ENCODE measurements at places on chromosomes 5 and 9.

DNA sequence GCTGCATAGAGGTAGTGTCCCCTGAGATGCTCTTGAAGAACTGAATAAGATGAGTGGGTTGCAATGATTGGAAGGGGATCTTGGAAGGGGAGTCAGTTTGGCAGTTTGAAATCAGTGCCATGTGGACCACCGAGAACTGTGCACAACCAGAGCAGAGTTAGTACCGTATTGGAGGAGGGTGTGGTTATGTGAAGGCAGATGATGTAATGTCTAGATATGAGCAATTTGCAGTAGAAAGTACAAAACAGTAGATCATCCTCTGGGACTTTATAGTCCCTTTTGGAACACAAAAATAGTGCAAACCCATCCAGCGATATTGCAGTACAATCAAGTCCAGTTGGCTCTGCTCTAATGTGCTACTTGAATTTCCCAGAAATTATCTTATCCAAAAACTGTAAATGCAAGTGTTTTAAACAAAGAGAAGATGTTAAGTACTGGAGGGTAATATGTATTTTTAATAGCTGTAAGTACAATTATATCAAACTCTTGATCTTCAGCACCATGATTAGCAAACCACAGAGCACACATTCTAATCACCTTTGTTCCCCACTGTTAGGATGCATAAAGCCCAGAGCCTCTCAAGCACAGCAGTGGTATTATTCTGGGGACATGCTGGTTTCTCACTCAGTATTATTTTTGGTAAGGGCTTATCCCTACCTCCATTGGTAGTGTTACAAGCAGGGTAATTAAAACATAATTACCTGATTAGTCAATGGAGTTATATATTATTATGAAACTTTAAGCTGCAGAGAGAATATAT, 41.5 kb downstream of the MEGF10 start:
- DNase-seq, result no peak

DNA sequence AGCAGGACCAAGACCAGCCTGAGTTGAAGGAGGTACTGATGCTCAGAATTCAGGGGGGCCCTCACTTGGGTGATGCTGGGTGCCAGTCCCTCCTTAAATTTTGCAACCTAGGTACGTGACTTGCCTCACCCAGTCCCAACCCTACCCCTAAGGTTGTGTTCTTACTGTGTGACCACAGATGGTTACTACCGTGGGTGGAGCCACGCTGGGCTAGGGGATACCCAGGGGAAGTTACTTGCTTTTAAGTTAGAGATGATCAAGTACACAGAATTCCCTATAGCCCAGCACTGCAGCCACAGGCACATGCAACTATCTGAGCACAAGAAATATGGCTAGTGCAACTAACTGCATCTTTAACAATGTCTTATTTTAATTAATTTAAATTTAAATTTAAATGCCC, 32.9 kb downstream of the NXNL2 start:
- DNase-seq, result no peak

DNA sequence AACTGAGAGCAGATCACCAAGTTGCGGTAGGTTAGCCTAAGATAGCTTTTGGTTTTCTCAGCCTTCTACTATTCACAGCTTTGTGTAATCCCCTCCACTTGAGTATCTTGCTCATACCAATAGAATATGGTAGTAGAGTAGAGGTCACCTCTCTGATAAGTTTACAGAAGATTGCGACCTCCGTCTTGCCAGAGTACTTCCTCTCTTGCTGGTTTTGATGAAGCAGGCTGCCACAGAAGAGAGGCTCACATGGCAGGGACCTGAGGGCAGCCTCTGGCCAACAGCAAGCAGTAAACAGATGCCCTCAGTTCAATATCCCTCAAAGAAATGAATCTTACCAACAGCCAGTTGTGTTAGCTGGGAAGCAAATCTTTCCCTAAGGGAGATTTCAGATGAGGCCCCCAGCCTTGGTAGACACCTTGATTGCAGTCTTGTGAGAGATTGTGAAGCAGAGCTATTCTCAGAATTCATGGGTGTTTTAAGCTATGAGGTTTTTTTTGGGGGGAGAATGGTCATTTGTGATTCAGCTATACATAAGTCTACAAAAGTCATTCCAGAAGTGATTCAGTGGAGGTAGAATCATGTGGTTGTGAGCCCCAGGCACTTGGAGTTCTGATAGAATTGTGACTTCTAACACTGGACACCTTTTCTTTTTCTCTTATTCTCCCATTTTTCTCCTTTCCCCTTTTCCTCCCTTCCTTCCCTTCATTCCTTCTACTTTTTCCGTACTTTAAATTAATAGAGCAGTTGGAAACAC, 22.7 kb upstream of the CDKN2B start:
- no peak for DNase-seq

- no peak for DNase-seq
These were observed 180.9 kb downstream of the AOPEP start for GRCh38 chr9:94907264-94907936.

GRCh38 chr5:148176480-148176879, 8.1 kb downstream of the SPINK14 start:
- DNase-seq, result no peak

GRCh38 chr5:179176166-179176565, 116.0 kb downstream of the ZNF354C start:
- no peak for DNase-seq

GRCh38 chr5:133356396-133356983, 255.9 kb downstream of the FSTL4 start:
- no peak for DNase-seq

GRCh38 chr9:37922363-37923117, 18.6 kb upstream of the SLC25A51 start:
- no peak for DNase-seq

DNA sequence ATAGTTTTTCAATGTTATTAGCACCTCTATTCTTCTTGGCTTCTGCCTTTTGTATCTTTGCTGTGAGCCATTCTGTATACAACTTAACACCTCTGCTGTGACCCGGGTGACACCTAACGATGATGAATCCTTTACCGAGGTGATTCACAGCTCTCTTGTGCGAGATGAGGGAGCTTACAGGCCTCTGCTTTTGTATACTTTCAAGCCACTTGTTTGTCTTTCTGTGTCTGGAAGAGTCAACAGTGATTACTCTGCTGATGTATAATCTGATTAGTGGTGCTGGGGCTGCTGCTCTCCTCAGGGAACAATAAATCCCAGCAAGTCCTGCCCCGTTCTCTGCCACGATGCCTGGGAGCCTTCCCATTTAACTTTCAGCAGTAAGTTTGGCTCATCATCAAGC, 442.9 kb upstream of the SGCD start:
- no peak for DNase-seq

GRCh38 chr5:42591015-42591414, 165.6 kb upstream of the CCDC152 start:
- DNase-seq, result no peak

- DNase-seq, result no peak
These were observed 288.9 kb upstream of the MPDZ start for GRCh38 chr9:13568405-13568804.

DNA sequence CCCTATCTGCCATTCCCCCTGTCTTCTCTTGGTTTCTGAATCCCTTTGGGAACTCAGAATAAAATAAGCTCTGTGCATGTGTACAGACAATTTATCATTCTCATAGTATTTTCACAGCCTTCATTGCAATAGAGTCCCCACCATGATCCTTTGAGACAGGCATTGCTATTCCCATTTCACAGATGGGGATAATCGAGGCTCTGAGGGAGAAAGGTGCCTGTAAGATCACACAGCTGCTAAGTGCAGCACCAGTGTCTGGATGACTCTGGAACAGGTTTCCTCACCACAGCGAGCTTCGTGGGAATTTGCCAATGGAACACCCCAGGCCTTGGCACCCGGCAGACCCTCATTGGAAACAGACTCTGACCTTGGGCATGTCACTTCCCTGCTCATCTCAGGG, 293.6 kb downstream of the NSG2 start:
- DNase-seq, result no peak

DNA sequence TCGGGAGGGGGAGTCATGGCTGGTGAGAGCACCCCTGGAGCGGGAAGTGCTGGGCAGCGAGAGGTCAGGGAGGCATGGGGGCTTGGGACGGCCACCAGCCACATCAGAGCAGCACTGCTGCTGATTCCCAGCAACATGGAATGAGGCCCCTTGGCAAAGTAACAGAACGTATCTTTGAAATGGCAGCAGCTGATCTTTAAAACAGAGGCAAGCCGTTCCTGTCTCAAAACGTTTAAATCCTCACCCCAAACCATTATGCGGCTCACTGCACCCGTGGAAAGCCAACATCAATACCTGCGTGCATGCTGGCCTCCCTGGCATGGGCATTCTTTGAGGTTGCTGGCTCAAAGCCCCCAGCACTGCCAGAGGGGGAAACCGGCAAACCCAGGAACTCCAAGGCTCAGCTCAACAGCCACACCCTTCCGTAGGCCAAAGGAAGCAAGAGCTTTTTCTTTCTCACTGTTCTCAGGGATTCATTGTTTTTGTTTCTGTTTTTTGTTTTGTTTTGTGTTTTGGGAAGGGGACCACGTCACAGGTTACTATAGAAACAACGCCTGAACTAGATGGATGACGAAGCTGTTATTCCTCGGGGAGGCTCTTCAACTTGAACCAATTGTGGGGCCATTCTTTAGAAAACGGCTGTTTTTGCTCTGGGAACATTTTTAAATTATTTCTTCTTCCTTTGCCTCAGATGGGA, 28.1 kb upstream of the OBP2B start:
- no peak for DNase-seq

- DNase-seq, result no peak
These were observed 161.8 kb upstream of the SPRY4 start for GRCh38 chr5:142486581-142486980.

DNA sequence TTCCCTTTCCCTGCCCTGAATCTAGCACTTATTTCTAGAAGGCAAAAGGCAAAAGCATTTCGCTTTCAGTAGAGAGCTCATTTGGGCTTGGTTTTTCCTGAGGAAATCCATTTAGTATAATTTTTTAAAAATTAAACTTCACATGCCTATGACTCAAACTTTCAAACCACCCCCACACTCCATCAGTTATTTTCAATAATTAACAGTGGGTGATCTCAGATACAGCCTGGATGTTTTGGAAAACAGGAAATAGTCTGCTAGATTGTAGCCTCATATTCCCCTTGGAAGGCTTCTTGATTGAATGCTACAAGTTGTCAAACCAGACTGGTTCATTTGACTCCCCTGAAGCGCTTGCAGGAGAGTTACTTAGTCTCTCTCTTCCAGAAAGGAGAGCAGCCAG, 40.6 kb downstream of the SEMA5A start:
- no peak for DNase-seq
